ENCODE measurements at places on chromosomes 4 and X.

- no peak for DNase-seq
Measured at GRCh38 chrX:3231766-3232165, 114.7 kb downstream of the MXRA5 start.

DNA sequence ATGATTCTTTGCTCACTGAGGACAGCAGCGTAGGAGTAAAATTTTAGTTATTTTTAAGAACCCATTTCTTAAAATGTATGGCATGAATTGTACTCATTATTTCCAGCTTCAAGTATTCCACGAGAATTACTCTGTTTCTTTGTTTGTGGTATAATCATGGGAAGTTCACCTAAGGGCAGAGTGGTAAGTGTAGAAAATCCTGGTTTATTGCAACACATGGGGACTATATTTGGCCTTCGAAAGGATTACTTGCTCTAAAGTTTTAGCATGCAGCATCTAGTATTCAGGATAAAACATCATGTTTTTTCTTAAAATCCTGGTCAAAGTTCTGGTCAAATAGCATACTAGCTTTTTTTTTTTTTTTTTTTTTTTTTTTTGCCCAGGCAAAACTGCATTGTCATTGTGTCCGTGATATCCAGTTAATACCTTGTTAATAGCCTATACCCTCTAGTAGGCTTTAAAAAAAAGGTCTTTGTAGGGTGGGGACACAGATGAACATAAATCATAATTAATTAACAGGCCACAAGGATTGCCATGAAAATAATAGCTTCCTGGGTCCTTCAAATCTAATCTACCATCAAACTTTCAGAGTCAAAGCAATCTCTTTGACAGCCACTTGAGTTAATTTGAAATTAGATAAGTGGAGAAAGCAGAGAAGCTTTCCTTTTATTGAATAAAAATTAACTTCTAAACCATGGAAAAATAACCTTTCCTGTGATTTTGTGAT is 44.6 kb upstream of the VEGFC start:
- DNase-seq = no peak

DNA sequence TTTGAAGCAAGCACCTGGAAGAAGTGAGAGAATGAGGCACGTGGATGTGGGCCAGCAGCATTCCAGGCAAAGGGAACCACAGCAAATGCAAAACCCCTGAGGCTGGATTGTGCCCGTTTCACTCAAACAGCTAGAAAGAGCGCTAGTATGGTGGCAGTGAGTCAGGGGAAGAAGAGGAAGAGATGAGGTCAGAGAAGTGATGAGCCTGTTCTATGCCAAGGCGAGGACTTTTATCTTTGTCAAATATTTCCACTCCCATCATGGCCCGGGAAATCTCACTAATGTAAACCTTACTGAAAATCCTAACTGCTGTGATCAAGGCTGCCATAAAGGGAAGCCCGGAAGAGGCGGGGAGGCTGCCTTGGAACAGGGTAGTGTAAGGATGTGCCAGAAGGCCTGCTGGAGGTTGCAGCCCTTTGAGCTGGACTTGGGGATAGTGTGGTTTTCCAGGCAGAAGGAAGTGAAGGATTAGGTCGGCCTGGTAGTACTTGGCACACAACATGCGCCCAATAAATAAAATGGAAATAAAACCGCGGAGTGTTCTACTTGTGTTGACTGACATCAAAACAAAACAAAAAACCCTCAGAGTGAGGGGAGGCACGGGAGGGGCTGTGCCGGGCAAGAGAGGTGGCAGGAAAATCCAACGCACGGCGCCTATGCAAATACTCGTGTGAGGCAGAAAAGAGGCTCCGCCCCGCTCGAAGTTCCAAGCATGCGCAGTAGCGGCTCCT is 1.2 kb upstream of the CDK16 start:
- DNase-seq = no peak

- DNase-seq = no peak
Measured at GRCh38 chrX:65392284-65392683, 142.3 kb downstream of the LAS1L start.

- no peak for DNase-seq
Measured at GRCh38 chrX:68698942-68699341, 51.5 kb downstream of the STARD8 start.

- DNase-seq = peak; percentile 11
Measured at GRCh38 chrX:120664081-120664480, 34.2 kb upstream of the C1GALT1C1 start.

DNA sequence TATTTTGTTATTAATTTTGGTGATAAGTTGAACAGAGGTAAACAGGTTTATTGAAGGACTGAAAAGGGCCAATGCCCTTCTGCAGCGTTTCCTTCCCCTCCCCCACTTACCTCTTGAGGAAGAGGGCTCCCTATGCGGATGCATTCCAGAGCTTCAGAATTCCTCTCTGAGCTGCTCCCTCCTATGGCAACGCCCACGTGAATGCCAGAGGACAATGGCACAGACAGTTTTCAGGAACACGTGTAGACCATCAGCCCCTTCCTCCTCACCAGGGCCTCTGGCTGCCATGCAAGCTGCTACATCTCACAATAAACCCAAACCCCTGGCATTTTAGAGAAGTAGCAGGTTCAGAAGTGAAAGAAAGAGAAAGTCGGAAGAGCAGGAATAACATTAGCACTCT is 127.9 kb downstream of the CHRDL1 start:
- no peak for DNase-seq

GRCh38 chr4:6229671-6230501 is 29.5 kb upstream of the JAKMIP1 start:
- DNase-seq = no peak

GRCh38 chrX:31128855-31129254 is 57.0 kb upstream of the FTHL17 start:
- DNase-seq = no peak

DNA sequence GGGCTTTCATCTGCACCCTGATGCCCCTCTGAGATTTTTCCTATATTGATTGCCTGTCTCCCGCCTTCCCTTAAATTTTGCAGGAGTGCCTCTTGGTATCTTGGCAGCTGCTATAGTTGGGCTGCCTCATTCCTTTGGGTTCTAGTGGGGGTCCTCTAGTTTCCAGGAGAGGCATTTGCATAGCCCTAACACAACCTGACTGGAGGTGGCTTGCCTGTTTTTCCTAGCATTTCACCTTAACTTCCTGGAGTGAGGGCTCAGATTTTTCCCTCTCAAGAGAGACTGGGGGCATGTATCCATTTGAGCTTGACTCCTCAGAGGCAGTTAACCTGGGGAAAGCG is 46.0 kb downstream of the UGT2A3 start:
- no peak for DNase-seq

GRCh38 chrX:109378281-109378680 is 103.6 kb downstream of the GUCY2F start:
- no peak for DNase-seq

GRCh38 chr4:172596206-172596605 is 572.4 kb upstream of the GALNT7 start:
- DNase-seq = no peak

DNA sequence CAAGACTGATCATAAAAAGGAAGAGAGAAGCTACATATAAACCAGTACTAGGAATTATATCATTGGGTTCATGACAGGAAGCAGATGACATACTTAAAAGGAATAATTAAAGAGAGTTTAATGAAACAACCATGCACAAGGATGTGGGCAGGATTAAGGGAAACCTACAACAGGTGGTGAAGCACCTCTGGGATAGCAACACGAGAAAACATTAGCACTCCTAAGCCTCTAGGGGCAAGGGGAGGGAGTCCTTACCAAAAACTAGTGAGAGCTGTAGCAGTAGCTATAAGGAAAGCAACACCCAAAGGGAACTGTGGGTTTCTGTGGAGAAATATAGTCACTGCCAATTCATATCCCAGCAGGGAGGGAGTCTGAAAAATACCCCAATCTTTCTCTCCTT is 7.2 kb upstream of the THOC2 start:
- DNase-seq = no peak

- DNase-seq = no peak
Measured at GRCh38 chr4:11625211-11625610, 196.5 kb upstream of the HS3ST1 start.

- DNase-seq = no peak
Measured at GRCh38 chr4:94743838-94744237, 13.9 kb upstream of the BMPR1B start.

DNA sequence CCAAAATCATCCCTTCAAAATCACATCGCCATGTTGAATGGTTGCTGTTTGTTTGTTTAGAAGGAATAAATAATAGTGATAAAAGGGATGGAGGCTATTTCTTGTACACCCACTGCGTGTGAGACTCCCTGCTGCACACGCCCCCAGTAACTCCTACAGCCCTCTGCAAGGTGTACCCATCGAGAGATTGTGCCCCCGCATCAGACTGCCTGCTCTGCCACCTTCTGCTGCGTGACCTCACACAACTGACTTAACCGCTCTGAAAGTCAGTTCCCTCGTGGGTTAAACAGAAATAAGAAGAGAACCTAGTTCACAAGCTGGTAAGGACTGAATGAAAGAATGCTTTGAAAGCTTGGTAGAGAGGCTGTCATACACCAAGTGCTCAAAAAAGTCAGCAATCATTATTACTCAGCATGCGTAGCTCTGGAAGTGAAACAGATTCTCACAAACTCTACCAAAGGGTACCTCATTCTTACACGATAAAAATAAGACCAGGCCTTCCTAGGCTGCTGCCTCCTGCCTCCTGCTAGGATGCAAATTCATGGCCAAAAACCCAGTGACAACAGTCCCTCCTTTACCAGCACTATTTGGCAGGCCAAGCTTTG is 147.1 kb downstream of the CPEB2 start:
- DNase-seq = no peak

- DNase-seq = peak; percentile 61
Measured at GRCh38 chr4:153142700-153143438, 61.4 kb upstream of the TRIM2 start.

- no peak for DNase-seq
Measured at GRCh38 chr4:38768968-38769394, 13.8 kb downstream of the TLR10 start.

- DNase-seq = peak; percentile 38
Measured at GRCh38 chrX:81120936-81121371, 80.8 kb downstream of the HMGN5 start.

GRCh38 chrX:1521459-1521956 is 15.5 kb downstream of the P2RY8 start:
- DNase-seq = peak; percentile 82

- no peak for DNase-seq
Measured at GRCh38 chr4:48905363-48906015, 1.1 kb downstream of the OCIAD2 start.

DNA sequence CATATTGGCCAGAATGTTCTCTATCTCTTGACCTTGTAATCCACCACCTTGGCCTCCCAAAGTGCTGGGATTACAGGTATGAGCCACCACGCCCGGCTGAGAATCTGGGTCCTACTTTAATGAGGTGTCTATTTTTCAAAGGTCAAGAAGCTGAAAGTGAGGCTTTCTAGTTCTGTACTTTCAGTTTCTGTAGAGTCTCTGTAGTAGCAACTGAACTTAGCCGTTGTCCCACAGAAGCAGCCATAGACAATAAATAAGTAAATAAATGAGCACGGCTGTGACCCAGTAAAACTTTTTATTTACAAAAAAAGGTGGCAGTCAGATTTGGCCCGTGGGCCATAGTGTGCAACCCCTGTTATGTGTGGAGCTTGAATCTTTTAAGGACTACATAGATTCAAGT is 92.0 kb downstream of the FNIP2 start:
- DNase-seq = no peak

GRCh38 chr4:100295792-100296191 is 105.5 kb upstream of the DDIT4L start:
- DNase-seq = no peak

DNA sequence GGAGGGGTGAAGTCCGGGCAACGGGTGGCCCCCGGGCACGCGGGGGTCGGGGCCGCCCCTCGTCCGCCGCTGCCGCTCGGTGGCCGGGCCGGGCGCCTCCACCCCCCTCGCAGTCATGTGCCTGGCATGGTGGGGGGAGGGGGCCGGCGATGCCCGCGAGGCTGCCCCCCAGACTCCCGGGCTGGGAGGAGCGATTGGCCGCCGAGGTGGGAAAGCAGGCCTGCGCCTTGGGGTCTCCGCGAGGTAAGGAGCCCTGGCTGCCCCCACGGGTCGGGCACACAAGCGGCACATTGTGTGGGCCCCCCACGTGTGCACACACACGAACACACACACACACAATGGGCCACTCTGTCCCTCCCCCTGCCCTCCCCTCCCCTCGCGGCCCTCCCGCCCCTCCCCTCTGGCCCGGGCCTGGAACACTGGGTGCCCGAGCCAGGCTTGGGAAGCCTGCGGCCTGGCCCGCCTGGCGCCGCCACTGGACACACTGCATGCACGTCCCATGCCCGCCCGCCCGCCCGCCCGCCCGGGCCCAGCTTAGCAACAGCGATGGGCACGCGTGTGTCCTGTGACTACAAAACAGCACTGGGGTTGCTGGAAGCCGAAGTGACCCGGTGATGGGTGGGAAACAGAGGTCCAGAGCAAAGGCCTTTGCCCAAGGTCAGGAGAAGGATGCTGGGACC is 1.3 kb downstream of the SLC6A8 start:
- no peak for DNase-seq

- DNase-seq = no peak
Measured at GRCh38 chr4:137674066-137674465, 141.8 kb upstream of the PCDH18 start.

DNA sequence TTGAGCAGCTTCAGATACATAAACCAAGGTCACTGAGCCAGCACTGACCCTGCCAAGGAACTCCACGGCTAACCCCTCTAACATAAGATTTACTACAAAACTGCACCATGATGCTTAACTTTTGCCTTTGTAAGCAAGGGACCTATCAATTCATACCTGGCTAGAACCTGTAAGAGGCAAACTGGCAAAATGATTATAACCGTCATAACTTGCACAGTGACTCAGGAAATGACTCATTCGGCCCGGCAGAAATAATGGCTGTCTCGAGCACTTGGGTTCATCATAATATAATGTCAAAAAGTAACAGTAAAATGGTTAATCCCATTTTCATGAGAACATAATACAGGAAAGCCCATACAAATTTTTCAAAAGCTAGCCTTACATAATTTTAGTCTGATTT is 17.2 kb downstream of the RASGEF1B start:
- no peak for DNase-seq

DNA sequence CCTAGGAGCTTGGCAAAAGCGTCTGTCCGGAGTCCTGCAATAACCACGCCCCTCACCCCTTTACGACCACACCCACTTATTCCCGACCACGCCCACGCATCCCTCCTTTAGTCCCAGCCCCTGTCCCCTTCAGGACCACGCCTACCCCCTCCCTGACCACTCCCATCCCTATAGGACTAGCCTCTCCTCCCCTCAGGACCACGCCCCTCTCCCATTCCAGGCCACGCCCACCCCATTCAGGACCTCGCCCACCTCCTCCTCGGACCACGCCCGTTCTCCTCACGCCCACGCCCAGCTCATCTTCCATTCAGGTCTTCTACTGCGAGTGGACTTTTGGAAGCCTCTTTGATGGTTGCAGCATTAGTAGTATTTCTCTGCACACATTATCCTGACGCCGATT is 131.2 kb upstream of the STX18 start:
- DNase-seq = no peak

DNA sequence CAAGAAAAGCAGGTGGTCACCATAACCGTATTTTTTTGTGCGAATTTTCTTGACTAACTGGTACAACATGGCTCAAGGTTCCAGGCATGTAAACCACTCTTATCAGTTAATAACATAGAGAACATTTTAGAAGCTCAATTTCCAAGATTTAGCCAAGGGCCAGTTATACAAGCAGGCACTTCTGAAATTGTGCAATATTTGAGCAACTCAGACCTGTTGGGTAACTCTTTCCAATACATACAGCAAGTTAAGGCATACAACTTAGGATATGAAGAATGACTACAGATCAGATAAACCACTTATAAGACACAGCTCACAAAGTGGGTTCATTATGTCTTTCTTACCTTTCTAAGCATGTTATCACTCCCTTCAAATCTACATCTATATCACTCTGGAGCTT is 43.9 kb downstream of the ZNF280C start:
- DNase-seq = no peak

- DNase-seq = no peak
Measured at GRCh38 chr4:151952137-151952536, 191.3 kb upstream of the GATB start.

Data from central memory CD4-positive, alpha-beta T cell (primary cell).